Breast epithelium (tissue), 4 donors: ENCODE measurements at places on chromosomes 12 and 14. TPM values are rescaled to one million over a fixed set of nuclear protein-coding genes. Genes with fewer than 3 reads are reported as not detected.

Gene PTHLH
- total RNA-seq = 2.9 TPM

Gene ADIPOR2
- total RNA-seq = 48.8 TPM

GRCh38 chr14:64089920-64090319 lies 204.3 kb downstream of the ESR2 start:
- no peak for DNase-seq

Gene KRT2
- total RNA-seq = not detected

DNA sequence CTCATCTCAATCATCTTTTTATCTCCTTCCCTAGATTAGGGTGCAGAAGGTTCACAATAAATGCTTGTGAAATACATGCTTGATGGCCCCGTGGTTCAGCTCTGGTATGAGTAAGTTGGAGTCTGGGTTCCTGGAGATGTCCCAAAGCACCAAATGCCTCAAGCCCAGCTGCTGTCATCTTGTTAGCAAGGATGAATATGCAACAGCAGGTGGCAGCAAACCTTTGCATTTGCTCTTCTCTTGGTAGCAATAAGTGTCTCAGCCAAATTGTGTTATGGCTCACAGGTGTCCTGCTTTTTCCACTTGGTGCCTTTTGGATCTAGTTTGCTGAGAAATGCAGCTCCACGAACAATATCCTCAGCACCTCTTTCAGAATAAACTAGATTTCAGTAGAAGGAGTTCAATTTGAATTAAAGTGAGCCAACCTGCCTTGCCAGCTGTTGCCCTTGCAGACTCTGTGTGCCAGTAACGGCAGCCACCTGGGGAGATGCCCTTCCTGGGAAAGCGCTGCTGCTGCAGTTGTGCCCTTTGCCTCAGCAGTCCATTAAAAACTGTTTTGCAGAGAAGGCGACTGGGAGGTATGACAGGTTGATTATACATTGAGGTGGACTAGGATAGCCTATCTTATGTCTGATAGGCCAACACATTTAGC lies 417.3 kb downstream of the SNAPC1 start:
- DNase-seq = no peak
